ENCODE measurements at places on chromosomes 4 and X.

DNA sequence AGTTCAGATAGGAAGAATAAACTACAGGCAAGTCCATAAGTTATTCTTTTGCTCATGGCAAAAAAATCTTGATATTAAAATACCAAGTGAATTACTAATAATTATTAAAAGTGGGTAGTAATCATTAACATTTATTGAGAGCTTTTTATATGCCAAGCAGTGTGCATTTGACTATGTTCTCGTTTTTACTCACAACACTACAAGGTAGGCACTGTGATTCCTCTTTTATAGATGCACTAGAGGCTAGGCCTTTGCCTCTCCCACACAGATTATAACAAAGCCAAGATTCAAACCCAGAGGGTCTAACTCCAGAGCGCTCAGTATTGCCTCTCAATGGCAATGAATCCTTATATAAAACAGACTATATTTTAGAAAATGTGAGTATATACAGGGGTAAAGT, 254.2 kb downstream of the NAF1 start:
- DNase-seq = no peak

DNA sequence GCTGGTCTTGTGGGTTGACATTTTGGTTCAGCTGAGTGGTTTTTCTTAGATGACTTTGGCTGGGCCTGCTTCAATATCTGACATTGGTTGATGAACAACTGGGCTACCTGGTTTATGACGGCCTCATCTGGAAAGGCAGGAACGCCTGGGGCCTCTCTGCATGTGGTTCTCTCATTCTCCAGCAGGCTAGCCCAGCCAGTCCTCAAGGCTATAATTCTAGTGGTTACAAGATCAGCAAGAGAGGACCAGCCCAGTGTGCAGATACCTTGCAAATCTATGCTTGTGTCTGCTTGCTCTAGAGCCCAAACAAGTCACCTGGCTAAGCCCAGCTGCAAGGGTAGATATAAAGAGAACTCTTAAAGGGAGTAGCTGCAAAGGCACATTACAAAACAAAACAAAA, 214.2 kb upstream of the PUDP start:
- no peak for DNase-seq

DNA sequence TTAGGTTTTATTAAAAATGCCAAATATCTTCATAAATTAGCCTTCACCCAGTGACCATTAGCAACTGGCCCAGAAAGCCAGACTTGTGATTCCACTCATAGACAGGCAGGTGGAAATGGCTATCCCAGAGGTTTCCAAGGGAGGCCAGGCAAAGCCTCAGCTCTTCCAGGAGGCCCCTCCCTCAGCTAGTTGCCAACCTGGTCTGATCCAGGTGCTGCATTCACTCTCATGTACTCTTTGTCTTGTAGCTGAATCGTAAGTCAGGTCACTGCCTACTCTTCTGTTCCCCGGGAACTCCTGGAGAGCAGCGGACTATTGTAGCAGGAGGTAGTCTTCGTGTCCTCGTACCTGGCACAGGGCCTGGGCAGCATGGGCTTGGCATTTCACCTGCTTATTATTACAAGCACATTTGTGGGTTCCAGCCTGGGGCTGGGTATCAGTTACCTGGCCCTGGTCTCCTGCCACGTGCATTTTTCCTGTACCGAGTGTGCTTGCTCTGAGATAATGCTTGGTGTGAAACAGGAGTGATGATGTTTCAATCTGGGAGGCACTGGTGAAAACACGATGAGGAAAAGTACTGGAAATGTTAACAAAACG, 101.6 kb downstream of the FAM193A start:
- DNase-seq = no peak

- DNase-seq = no peak
Observed at GRCh38 chr4:26345565-26345938, 24.7 kb downstream of the RBPJ start.

DNA sequence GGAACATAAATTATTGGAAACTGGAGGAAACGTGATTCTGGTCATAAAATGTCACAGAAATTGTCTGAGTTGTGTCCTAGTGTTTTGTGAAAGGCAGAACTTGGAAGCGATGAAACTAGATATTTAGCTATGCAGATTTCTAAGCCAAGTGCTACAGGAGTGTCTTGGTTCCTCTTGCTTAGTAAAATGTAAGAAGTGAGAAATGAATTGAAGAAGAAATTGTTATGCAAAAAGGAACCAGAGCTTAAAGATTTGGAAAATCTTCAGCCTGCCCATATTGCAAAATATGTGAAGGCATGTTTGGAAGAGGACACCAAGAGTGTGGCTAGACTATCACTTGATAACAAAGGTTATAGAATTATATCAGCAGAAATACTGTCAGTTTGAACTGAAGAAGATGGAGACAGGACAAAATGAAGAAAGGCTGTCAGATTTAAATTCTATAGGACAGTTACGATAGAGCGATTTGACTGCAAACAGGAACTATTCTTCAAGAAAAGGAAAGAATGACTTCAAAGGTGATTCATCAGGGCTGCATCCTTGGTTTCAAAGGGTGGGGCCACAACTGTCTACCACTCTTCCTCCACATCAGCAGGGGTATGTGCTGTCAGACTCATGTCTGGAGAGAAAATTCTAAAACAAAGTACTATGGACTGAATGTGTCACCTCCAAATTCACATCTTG, 9.4 kb upstream of the CDS1 start:
- DNase-seq = no peak

DNA sequence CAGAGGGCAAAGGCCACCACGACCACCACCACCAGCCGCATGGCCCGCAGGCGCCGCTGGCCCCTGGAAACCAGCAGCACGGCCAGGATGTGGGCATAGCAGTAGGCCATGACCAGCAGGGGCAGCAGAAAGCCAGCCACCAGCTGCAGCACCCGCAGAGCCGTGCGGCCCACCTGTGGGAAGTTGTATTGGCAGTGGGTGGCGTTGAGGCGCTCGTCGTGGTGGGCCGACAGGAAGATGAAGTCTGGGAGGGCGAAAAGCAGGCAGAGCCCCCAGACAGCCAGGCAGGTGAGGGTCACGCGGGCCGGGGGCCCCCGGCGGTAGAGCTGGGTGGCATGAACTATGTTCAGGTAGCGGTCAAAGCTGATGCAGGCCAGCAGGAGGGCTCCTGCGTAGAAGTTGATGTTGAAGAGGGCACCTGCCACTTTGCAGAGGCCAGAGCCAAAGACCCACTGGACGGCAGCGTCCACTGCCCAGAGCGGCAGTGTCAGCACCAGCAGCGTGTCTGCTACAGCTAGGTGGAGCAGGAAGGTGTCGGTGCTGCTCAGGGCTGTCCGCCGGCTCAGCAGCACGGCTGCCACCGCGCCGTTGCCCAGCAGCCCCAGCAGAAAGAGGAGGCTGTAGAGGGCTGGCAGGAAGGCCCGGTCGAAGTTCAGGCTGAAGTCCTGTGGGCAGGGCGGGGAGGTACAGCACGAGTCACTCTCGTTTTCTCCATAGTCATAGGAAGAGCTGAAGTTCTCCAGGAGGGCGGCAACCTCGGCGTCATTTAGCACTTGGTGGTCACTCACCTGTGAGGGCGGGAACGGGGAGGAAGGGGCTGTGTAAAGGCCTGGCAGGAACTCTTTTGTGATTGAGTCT, 1.4 kb downstream of the CXCR3 start:
- no peak for DNase-seq

- DNase-seq = no peak
Observed at GRCh38 chrX:71106427-71106826, at the start of gene CXorf65. TSS of gene CXorf65 (minus strand) at chrX:71106740. CDS start at chrX:71106556, 184 bp downstream.

DNA sequence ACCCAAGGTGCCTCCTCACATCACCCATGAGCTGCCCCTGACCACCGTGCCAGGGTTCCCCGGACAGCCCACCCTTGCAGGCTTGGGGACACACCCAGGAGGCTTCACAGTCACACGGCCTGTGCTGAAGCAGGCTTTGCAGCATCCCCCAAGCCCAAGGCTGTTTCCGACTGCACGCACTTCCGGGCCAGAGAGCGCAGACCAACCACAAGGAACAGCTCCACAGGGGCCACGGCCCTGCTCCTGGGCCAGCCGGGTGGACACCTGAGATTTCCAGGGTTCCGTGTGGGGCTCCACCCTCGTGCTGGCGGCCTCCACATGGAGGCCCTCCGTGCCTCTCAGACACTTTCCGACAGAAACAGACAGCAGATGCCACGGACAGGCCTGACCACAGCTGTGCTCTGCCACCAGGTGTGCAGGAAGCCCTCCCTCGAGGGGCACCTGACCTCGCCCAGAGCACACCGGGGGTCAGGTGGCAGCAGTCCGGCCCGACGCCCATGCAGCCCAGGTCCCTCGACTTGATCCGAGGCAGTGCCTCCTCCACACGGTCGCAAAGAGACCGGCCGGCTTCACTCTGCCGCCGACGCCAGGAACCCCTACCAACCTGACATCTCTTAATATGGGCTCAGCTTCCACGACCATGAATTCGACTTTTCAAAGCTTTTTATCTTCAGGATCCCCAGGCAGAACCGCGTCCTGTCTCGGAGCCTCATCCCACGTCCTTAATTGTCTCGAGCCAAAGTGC, 8.0 kb downstream of the CTBP1 start:
- no peak for DNase-seq

- DNase-seq = no peak
Observed at GRCh38 chr4:125115941-125116340, 198.8 kb upstream of the FAT4 start.

- DNase-seq = no peak
Observed at GRCh38 chrX:77346859-77347258, 100.3 kb upstream of the FGF16 start.

GRCh38 chrX:153812220-153812619, 17.8 kb downstream of the SSR4 start:
- DNase-seq = no peak

DNA sequence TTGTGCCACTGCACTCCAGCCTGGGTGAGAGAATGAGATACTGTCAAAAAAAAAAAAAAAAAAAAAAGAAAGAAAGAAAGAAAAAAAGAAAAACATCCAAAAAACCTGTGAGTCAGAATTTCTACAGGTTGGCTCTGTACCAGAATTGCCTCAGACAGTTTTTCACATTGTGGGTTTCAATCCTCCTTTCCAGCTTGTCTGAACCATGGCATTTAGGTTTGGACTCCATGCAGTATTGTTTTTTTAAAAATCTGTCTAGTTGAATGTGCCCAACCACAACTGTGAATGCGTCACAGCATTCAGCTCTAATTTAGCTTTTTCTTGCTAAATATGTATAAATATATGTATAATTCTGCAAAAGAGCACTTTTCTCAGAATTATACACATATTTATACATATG, 31.4 kb upstream of the ARSH start:
- DNase-seq = no peak

- DNase-seq = no peak
Observed at GRCh38 chrX:150198776-150199175, 164.3 kb upstream of the MAMLD1 start.

- DNase-seq = no peak
Observed at GRCh38 chrX:20479048-20479447, 212.3 kb upstream of the RPS6KA3 start.

- no peak for DNase-seq
Observed at GRCh38 chr4:22339491-22339890, 176.4 kb downstream of the ADGRA3 start.

GRCh38 chr4:95798003-95798402, 41.9 kb upstream of the PDHA2 start:
- DNase-seq = no peak
